ENCODE measurements at places on chromosomes 5 and 9.

DNA sequence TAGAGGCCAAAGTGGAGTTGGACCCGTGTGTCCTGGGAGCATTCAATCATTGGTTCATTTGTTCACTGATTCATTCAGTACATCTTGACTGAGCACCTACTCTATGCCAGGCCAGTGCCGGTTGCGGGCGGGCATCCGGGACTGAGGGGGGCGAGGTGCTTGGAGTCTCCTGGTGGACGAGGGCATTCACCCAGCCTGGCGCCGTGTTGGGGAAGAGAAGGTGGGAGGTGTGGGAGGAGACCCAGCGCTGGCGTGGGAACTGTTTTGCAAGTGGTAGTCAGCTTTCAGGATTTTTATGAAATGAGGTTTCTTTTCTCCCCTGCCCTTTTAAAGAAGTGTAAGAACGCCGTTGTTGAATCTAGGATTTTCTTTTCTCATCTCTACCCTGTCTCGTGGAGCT lies 37.2 kb downstream of the NCS1 start:
- DNase-seq = no peak

- no peak for DNase-seq
Observed at GRCh38 chr9:128116104-128117083, 11.1 kb downstream of the PTGES2 start.

DNA sequence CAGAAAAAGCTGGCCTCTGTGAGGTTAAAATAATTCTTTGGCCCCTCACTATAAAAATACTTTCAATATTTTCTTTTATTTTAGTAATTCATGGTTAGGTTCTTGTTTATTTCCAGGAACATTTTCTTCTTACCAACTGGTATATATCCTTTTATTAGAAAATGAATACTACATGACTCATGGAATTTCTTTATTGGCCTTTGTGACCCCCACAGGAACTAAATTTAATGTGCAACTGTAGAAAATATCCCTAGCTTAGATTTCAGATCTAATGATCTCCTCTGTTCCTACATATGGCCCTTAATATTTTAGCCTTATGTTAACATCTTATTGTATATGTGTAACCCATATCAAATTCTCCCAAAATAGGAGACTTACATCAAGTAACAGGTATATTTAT lies 429.9 kb downstream of the NR2F1-AS1 start:
- DNase-seq = no peak

DNA sequence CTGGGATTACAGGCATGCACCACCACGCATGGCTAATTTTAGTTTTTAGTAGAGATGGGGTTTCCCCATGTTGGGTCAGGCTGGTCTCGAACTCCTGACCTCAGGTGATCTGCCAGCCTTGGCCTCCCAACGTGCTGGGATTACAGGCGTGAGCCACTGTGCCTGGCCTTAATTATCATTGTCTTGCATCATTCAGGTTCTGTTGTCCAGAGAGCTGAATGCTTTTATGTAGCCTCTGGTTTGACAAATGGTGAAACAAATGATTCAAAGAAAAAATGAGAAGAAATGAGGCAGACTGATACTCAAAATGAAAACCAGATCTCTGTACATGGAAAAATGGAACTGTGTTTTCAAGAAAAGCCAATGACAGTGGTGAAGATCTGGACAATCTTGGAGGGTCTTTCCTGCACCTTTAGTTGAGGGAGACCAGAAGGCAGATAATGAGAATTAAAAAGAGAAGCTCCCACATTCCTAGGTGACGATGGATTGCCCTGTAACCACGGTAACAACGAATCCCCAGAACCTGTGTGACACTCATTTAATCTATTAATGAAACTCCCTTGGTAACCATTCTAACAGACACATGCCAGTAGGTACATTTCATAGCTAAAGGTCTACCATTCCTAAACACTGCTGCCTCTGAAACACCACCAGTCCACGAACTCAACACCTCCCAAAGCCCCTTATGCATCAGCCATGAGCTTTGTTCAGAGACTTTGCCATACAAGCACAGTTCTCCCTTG lies 1.6 kb downstream of the TEX48 start:
- no peak for DNase-seq

DNA sequence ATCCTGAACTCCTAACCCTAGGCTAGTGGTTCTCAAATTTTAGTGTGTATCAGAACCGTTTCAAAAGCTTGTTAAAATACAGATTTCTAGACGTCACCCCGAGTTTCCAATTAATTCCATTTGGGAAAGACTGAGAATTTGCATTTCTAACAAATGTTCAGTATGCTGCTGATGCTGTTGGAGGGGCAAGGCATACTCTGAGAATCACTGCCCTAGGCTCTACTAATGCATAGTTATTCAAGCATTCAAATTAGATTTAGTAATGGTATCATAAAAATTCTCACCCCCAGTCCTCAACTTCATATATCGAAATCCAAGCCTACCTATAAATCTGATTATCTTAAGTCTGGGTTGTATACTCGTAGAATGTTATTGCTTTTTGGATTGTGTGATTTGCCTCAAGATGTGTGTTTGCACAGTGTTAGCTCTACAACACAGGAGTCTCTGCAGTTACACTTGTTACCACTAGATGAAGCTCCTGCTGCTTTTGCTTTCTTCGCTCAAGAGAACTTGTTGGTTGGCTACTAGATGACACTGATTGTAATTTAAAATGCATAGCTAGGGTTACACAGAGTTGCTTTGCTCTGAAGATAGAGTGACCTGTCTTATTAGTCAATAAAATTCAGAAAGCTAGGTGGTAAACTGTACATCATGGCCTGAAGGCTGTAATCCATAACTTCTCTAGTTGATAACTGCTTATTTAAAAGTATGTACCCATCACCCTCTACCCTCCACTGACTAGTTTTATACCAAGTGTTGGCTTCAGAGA lies 7.5 kb upstream of the ERAP2 start:
- DNase-seq = peak; percentile 27

- no peak for DNase-seq
Observed at GRCh38 chr5:31898036-31898632, 259.2 kb downstream of the PDZD2 start.

GRCh38 chr5:145407300-145408047 lies 427.7 kb downstream of the PRELID2 start:
- DNase-seq = no peak

DNA sequence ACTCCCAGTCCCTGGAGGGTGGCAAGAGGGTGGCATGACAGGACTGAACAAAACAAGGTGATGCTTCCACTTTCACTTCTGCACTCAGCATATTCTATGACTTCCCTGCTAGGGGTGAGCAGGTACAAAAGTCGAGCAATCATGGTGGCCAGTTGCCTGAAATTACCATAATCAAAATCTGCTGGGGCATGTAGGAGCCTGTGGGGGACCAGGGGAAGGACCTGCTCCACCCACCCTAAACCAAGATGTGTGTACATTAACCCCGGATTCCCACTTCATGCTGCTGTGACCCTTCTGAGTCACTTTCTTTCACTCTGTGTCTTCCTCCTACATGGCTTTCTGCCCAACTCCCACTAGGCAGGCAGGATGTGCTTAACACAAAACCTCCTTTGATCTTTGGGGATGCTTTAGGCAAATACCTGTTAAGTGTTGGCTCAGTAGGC lies 73.3 kb upstream of the PHF24 start:
- no peak for DNase-seq

GRCh38 chr5:16712620-16713019 lies 95.8 kb upstream of the RETREG1 start:
- no peak for DNase-seq

- DNase-seq = no peak
Observed at GRCh38 chr9:34381323-34381722, 4.6 kb upstream of the MYORG start.

GRCh38 chr9:3288686-3289085 lies 237.1 kb downstream of the RFX3 start:
- DNase-seq = no peak

DNA sequence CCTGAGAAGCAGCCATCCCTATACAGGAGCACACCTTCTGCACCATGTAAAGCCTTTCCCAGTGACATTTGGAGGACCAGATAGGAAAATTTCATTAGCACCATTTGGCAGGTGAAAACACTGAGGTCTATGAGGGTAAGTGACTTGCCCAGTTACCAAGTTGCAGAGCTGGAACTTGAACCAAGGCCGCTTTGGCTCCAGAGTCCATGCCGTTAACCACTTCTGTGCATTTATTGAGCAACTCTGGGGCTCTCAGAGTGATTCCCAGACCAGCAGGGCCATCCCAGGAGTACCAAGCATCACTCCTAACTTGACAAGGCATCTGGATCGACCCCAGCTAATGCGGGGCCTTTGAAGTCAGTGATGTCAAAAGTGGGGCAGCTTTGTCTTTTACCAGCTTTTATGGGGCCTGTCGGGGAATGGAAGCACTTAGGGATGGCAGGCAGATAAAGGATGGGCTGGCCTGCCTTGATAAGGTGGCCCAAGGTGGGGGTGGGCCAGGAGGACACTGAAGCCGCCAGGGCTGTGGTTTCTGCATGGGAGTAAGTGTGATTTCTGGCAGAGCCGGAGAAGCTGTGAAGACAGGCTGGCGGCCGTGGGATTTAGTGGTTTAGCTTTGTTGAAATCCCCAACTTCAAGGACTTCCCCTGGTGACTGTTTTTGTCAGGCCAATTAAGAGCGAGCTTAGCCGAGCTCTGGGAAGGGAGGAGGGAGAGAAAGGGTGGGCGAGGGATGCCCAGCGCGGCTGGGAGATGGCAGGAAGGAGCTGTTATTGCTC lies 127.3 kb downstream of the MACROH2A1 start:
- peak; percentile 88 for DNase-seq

DNA sequence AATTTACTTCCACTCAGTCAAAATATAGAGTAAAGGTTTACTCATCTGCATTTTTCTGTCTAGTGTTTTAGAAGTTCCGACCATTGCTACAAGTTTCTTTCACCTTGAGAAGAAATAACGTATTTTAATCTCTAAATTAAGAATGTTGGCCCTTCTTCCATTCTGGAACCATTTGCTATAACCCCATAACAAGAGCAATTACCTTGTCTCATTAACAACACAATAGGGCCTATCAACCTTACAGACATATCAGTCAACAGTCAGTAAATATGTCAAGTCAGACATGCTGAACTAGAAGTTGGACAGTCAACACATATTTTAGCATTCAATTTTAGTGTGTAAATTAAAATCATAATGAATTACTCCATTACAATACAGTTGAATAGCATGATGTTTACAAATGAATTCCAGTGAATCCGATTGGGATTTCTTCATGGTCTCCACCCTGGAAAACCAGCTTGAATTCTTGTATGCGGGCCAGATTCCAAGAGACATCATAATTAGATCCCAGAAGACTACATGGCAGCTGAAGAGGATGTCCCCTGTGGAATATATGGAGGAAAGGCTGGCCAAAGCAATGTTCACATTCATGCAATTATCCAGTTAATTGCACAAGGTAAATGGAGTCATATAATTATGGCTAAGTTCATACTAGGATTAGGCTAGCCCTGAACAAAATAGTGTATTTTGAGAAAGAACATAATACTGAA lies 196.2 kb upstream of the TARS1 start:
- no peak for DNase-seq

- no peak for DNase-seq
Observed at GRCh38 chr5:107213025-107213424, 457.7 kb downstream of the EFNA5 start.
